ENCODE measurements at places on chromosomes 6 and 20.

DNA sequence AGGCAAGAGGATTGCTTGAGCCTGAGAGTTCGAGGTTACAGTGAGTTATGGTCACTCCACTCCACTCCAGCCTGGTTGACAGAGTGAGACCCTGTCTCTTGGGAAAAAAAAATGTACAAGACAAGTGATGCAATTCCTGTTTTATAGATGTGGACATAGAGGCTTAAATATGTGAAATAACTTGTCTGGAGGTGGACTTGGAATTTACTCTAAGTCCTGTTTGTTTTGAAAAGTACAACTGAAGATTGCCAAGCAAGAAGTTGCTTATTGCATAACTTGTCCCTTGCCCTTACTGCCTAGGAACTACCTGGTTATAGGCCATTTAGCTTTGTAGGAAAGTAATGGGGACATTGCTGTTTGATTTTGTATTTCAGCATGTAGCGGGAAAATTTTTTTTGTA, 26.0 kb upstream of the ADIG start:
- DNase-seq: no peak

GRCh38 chr6:157265635-157266034, 57.7 kb downstream of the TMEM242 start:
- no peak for DNase-seq

- no peak for DNase-seq
Observed at GRCh38 chr6:106347219-106347618, 13.3 kb upstream of the CRYBG1 start.

DNA sequence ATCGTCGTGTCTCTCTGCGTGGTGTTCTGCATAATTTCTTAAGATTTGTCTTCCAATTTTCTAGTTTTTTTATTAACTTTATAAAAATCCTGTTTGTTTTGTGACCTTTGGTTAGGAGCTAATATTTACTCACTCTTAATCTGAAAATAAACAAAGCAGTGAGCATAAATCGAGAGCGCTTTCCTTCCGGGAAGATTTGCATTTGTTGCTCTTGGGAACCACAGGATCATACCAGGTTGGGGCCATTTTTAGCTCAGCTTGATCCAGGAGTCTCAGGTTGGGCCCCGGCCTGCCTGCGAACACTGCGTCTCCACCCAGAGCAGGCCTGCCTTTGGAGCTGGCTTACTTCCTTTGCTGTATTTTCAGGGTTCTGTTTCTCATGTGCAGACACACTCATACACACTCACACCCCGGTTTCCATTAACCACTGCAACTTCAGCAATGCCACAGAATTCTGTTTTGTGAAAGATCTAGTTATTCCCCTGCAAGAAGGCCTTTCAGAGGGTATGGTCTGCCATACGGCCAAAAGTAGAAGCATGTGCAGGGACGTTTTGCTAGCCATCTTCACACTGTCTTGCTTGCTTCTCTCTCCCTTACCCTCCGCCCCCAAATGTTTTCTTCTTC, 17.3 kb downstream of the BPHL start:
- DNase-seq: no peak

All from nucleus accumbens (tissue), 56 donors.